ENCODE measurements at places on chromosomes 11 and 22. TPM values are rescaled to one million over a fixed set of nuclear protein-coding genes. Genes with fewer than 3 reads are reported as not detected.

Gene OR8D1
- not detected for polyA plus RNA-seq

Gene SCUBE2
- 4.9 TPM for polyA plus RNA-seq

DNA sequence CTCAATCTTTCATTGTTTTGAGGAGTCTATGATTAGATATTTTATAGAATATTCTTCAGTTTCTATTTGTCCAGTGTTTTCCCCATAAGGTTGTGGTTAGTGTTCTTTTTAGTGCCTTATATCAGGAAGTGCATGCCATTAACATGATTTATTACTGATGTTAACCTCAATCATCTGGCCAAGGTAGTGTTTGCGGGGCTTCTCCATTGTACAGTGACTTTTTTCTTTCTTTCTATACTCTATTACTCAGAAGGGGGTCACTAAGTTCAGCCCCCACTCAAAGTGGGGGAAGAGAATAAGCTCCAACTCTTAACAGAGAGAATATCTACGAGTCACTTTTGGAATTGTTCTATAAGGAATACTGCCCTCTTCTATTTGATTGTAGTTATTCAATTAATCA, 415.8 kb downstream of the DYNC2H1 start:
- no peak for DNase-seq

DNA sequence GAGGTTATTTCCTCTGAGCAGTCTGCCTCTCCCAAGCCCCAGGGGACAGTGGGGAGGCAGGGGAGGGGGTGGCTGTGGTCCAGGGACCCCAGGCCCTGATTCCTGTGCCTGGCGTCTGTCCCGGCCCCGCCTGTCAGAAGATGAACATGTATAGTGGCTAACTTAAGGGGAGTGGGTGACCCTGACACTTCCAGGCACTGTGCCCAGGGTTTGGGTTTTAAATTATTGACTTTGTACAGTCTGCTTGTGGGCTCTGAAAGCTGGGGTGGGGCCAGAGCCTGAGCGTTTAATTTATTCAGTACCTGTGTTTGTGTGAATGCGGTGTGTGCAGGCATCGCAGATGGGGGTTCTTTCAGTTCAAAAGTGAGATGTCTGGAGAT, 3.1 kb downstream of the PIM3 start:
- DNase-seq, result no peak

- DNase-seq, result no peak
Observed at GRCh38 chr22:38180841-38181452, 683 bp downstream of the PLA2G6 start.

DNA sequence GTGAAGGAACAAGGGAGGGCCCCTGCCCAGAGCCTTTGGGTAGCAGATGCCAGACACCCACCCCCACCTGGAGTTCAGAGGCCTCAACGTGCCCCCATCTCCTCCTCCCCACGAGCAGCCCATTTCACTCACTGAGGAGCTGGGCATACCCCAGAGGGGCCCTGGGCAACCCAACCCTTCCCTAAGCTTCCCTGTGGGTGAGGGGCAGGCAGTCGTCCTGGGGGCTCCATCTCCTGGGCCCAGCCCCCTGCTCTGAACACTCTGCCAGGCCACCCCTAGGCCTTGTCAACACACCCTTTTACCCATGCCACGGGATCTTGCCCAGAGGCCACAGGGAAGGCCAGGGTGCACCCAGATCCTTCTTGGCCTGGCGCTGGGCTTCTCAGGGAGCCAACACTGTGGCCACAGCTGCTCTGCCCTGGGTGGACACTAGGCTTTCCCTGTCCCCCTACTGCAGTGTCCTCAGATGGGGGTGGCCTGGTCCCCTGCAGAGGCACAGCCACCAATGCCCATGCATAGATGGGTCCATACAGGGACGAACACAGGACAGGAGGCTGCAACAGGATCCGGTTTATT, 3.4 kb downstream of the SLC25A1 start:
- DNase-seq, result no peak

- no peak for DNase-seq
Observed at GRCh38 chr22:42396621-42397331, 35.4 kb downstream of the NFAM1 start.

GRCh38 chr11:128928400-128928799, 14.3 kb downstream of the TP53AIP1 start:
- no peak for DNase-seq

GRCh38 chr11:82724026-82724425, 9.6 kb downstream of the FAM181B start:
- DNase-seq, result no peak

DNA sequence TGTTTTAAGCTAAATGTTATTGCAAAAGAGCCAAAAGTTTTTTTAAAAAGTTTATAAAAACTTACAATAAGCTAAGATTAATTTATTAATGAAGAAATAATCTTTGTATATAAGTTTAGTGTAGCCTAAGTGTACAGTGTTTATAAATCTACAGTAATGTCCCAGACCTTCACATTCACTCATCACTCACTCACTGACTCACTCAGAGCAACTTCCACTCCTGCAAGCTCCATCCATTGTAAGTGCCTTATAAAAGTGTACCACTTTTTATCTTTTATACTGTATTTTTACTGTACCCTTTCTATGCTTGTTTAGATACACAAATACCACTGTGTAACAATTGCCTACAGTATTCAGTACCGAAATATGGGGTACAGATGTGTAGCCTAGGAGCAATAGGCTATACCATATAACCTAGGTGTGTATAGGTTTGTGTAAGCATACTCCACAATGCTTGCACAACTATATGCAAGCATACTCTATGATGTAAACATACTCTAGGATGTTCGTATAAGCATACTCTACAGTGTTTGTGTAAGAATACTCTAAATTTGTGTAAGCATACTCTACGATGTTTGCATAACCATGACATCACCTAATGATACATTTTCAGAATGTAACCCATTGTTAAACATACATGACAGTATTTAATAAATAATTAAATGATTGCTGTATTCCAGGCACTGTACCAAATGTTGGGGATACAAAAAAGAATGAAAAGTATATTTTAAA, 953.0 kb downstream of the KCNA4 start:
- DNase-seq, result no peak

DNA sequence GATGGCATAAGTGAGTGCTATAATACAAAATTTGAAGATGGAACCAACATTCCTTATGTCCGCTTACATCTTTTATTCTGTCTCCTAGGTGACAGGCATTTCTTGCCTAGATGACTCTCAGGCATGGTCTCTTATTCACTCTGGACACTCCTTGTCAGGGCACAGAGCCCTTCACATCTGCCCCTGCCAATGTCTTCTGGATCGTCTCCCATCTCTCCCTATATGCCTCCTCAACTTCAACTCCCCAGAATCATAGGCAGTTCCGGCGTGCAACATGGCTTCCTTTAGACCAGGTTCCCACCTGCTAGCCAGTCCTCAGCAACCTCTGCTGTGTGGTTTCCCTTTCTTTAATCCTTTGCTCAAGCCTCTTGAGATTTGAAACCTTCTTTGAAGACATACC, 300.9 kb downstream of the TENM4 start:
- DNase-seq, result no peak

DNA sequence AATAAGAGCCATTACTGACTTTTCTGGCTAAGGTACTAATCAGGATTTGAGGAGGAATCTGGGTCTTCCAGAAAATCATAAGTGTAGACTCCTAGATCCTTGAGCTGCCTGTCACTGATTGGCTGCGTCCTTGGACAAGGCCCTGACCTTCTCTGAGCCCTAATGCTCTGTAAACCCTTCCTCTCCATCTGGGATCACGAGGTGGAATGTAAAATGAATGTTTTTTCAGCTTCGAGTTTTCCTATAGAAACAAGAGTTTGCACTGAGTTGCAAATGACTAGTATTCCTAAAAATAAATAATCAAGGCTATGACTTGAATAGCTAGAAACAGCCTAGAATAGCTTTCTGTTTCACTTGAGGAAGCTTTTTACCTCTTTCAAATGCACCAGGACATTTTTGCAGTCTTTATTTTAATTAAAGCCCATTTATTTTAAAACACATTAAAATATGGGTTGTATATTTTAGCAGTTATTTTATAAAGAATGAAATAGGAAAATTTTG, 1.1 kb upstream of the DIXDC1 start:
- DNase-seq, result no peak

All from renal pelvis (tissue), 12 donors.